ENCODE measurements at places on chromosomes 5 and 9.

GRCh38 chr5:179310439-179311090 is 34.7 kb downstream of the ADAMTS2 start:
- DNase-seq: no peak

DNA sequence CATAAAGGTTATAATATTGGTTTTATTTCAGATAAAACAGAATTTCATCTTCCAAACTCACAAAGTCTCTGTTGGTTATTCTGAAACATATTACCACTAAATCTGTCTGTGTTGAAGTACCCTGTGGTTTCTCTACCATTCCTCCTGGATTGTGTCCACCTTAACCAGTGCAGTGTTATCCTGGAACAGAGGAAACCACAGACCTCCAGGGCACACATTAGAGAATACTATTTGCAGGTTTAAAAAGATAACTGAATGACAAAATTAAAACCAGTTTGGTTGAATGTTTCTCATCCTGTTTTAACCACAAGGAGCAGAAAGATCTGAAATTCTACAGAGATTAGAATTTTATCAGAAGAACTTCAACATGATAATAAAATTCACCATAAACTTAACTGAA is 251.8 kb downstream of the CWC27 start:
- no peak for DNase-seq

DNA sequence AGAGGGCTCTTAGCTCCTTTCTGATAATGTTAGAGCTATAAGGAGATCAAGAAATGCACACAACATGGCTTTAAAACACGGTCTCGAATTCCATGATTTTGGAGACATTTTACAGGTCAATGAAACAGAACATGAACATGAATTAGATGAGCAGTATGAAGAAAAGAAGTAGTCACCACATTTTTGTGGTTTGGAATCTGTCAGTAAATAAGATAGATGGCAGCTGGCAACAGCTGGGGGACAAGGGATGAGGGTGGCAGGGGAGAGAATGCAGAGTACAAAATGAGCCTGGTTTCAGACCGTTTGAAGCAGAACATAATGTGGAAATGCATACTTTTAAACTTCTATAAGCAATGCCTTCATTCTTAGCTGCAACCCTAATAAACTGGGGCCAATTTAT is 107.1 kb downstream of the OXCT1 start:
- DNase-seq: no peak

DNA sequence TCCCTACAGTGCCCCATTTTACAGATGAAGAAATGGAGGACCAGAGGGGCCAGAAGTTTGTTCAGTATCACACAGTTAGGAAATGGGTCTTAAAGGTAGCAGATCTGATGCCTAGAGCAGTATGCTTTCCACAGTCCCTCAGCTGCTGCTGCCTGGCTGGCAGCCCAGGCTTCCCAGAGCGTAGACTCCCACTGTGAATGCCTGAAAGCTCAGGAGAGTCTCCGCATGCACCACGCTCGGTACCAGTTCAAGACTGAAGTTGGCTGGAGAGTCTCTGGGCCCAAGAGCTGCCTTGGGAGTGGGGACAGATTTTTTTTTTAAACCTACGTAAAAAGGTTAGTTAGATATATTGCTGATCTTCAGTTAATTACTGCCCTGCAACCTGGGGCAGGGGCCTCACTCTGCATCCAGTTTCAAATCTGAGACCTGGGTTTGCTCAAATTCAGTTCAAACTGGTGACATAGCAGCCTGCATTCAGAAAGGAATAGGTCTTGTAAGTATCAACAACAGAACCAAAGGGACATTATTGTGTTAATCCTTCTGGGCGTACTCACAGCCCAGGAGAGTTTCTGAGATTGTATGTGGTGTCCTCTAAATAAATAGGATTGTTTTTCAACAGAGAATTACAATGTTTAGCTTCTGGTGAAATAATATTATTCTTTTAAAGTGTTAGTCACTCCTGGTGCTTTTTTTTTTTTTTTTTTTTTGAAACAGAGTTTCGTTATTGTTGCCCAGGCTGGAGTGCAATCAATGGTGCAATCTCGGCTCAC is 8.3 kb downstream of the NANS start:
- DNase-seq: no peak

DNA sequence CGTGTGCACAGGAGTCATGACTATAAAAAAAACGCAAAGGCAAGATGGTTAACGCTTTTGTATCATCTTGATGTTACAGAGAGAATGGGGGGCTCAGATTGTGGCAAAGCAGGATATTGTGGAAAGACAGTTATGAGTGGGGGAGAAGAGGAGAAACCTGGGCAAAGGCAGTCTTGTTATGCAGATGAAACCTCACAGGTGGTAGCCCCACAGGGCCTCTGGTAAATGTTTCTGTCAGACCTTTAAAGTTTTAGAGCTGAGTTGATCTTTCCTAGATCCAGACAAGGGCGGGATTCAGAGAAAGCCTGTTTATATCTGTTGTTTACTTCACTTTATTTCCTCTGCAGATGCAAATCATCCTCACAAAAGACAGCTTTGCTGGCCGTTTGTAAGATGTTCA is 55.2 kb downstream of the C9orf85 start:
- no peak for DNase-seq

DNA sequence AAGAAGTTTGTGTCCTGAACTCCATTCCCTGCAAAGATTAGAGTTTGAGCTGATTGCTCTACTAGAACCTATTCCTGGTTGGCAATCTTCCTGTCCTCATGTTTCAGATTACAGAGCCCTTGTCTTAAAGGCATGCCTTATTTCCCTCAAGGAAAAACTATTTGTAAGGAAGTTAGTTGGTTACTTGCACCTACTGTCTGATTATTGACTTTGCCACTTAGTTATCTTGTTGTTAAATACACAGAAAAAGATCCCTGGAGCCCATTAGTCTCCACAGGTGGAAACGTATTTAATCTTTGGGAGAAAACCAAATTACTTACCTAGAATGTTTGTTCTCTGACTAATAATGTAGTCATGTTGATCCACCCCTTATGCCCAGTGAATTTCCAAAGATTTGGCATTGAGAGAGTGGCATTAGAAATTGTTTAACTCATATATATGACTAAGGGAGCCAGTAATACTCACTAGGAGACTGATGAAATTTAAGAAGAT is 132.3 kb upstream of the ELL2 start:
- no peak for DNase-seq

DNA sequence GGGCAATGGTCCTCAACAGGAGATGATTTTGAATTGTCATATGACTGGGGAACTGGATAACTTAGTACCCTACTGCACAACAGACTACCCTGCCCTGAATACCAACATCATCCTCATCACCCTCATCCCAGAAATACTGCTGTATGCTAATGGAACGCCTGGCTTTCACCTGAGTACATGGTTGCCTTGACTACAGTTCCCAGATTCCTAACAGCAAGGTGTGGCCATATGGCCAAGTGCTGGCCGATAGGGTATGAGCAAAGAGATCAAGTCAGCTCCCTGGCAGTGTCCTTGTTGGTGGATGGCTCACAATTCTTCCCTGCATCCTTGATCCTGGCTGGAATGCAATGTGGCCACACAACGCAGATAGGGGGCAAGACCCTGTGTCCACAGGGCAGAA is 31.2 kb upstream of the IRX2 start:
- DNase-seq: no peak

- DNase-seq: no peak
Observed at GRCh38 chr5:43582082-43583005, 20.6 kb upstream of the NNT start.

DNA sequence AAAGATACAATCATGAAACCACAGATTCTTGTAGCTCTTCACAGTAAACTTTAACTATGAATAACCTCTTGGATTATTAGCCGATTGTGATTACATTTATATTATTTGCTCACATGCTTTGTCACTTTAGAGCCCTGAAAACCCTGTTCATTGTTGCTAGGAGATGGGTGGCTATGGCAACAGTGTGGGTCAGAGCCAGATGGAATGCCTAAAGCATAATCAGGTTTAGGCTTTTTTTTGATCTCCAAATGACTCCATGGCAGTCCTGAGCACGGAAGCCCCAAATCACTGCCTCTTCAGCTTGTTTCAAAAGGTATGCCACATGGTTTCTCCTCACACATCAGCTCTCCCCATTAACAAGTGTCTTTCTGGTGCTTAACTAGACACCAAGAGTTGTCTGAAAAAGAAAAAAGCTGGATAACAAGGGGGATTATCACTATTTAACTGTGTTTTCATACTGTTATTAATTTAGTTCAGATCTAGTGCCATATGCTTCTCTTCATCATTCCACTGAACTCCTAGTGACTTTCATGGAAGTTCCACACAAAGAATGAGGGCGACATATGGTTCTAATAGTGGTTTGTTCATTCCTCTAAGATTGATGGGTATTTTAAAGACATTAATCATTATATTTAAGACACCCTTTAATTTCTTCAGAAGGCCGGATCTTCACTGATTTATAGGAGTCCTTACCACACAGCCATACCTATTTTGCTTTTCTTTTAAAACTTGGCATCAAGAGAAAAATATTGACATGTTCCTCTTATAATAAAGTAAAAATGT is 88.8 kb upstream of the PAM start:
- no peak for DNase-seq

DNA sequence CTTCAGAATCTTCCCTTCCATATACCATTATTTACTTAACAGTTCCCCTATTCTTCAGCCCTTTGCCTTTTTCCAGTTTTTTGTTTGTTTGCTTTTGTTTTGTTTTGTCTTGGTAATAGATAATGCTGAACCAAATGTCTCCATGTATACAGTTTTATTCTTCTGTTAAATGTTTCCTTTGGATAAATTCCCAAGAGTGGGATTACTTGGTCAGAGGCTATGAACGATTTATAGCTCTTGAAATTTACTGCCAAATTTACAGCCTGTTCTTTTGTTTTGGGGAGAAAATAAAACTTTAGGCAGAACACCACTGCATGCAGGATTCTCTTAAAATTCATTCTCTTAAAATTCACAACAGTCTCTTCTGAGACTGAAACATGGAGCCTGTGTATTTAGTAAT is 38.6 kb downstream of the NR4A3 start:
- no peak for DNase-seq

- no peak for DNase-seq
Observed at GRCh38 chr5:56729488-56729887, 85.9 kb upstream of the MAP3K1 start.

GRCh38 chr5:78568676-78569075 is 79.9 kb downstream of the LHFPL2 start:
- no peak for DNase-seq

GRCh38 chr5:175696139-175696854 is 38.4 kb downstream of the HRH2 start:
- peak; percentile 88 for DNase-seq

DNA sequence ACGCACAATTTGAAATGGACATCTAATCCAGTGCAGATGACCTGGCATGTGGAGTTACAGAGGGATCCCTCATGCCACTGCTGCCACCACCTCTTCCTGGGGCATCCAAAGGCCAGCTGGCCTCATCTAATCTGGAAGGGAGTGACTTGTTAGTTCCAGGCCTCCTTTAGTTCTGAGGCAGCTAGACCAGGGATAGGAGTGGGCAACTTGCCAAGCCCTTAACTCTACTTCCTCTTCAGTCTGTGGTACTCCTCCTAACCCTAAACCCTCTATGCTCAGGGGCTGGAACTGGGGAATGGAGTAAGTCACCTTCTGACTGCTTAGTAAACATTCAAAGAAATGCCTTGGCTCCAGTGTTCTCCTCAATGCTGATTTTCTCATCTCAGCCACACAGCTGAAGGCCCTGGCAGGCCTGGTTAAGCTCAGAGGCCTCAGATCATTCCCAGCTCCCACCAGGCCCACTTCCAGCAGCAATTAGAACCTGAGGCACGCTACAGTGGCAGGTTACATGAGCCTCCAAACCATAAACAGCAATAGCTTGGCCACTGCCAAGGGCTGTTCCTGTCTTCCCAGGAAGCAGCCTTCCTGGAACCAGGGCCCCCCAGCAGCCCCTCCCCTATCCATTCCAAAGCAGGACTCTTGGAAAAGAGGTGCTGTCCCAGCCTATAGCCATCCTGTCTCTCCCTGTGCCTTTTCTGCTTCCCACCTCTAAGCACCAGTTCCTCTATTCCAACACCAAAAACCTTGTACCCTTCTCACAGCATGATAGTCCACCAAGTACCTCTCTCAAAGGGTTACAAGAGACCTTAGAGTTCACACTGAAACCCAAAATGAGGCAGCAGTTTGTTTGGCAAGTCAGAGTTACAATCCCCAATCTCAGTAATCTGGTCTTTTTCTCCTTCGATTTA is 2.0 kb downstream of the EIF4EBP3 start:
- DNase-seq: peak; percentile 87

- no peak for DNase-seq
Observed at GRCh38 chr5:163401271-163401670, 36.1 kb upstream of the CCNG1 start.

DNA sequence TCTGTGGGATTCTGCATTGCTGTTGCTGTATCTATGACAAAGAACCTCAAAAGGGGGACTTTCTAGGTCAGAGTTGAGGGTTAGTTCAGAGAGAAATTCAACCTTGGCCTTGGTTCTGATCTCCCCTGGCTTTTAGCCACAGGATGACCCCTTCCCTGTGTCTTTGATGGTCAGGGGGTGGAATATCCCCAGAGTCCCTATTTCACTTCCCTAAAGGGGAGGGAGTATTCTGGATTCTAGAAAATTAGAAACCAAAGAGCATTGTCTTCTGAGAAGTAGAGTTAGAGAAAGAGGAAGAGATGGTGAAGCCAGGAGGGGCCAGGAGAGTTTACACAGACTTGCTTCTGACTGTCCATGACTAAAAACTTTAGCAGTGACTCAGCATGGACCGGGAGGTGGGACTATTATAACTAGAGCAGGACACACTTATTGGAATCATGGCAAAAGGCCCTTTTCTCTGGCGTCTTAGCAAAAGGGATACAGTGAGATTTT is 56.2 kb upstream of the LPAR1 start:
- DNase-seq: peak; percentile 32

GRCh38 chr5:166178411-166179080 is 2112.9 kb upstream of the WWC1 start:
- no peak for DNase-seq

DNA sequence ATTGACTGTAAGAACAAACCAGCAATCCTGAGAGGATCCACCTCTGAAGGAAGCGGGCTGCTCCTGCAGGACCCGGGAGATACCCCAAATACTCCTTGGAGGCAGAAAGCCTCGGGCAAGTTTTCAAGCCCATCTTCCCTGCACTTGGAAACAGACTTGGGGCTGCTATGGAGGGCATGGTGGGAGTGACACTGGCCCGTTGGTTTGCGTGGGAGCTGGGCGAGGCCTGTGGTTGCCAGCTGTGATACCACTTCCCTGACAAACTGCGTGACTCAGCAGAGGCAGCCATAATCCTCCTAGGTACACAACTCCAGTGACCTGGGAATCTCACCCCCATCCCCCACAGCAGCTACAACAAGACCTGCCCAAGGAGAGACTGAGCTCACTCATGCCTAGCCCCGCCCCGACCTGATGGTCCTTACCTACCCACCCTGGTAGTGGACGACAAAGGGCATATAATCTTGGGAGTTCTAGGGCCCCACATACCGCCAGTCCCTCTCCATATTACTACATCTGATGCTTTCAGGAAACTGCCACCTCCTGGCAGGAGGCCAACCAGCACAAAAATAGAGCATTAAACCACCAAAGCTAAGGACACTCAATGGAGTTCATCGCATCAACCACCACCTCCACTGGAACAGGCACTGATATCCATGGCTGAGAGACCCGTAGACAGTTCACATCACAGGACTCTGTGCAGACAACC is 38.1 kb upstream of the VLDLR start:
- DNase-seq: peak; percentile 13
